Fibroblast of mammary gland (primary cell): ENCODE measurements at places on chromosomes 3 and 15.

DNA sequence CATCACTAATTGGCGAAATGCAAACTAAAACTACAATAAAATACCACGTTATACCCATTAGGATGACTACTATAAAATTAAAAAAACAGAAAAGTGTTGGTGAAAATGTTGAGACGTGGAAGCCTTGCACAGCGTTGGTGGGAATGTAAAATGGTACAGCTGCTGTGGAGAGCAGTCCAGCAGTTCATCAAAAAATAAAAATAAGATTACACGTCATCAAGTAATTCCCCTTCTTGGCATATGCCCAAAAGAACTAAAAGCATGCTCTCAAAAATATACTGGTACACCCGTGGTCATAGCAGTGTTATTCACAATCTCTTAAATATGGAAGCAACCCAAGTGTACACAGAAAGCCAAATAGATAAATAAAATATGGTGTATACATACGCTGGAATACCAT is 71.8 kb upstream of the NDN start:
- DNase-seq: no peak

GRCh38 chr3:140585828-140586227 is 92.0 kb upstream of the TRIM42 start:
- peak; percentile 71 for DNase-seq

DNA sequence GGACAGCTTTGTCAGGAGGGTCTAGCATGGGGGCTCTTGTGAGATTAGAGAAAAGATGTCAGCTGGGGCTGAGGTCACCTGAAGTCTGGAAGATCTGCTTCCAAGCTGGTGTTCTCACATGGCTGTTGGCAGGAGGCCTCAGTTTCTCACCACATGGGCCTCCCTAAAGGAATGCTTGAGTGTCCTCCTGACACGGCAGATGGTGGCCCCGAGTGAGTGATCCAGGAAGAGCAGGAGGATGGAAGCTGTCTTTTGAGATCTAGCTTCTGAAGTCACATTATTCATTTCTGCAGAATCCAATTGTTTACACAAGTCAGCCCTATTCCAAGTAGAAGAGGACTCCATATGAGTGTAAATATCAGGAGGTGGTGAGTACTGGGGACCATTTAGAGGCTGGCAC is 344.0 kb upstream of the PROK2 start:
- DNase-seq: no peak

DNA sequence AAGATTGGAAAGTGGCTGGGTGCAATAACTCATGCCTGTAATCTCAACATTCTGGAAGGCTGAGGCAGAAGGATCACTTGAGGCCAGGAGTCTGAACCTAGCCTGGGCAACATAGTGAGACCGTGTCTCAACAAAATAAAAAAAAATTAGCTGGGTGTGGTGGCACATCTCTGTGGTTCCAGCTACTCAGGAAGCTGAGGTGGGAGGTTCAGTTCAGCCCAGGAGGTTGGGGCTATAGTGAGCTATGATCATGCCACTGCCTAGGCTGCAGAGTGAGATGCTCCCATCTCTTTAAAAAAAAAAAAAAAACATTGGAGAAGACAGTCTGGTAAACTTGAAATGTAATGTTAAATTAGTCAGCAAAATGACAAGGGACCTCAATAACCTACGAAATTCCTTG is 57.9 kb downstream of the STAG1 start:
- DNase-seq: no peak

- no peak for DNase-seq
These were observed 129.3 kb downstream of the RBMS3 start for GRCh38 chr3:29410220-29410619.

- no peak for DNase-seq
These were observed 2.2 kb downstream of the MBNL1 start for GRCh38 chr3:152270937-152271336.

DNA sequence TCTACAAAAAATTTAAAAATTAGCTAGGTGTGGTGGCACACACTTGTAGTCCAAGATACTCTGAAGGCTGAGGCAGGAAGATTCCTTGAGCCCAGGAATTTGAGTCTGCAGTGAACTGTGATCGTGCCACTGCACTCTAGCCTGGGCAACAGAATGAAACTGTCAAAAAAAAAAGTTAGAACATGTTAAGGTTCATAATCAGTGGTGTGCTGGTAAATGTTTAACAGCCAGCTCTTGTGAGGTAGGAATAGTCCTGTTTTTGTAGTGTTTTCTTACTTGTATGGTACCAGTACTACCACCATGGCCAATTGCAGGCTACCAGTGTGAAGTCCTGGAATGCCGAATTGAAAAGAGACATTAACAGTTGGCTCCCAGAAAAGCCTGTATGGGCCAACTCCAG is 50.7 kb downstream of the ATG7 start:
- no peak for DNase-seq
